Nucleus accumbens (tissue), 56 donors: ENCODE measurements at places on chromosomes 3 and 15.

- DNase-seq, result no peak
Observed at GRCh38 chr3:79461129-79461792, 306.5 kb downstream of the ROBO1 start.

DNA sequence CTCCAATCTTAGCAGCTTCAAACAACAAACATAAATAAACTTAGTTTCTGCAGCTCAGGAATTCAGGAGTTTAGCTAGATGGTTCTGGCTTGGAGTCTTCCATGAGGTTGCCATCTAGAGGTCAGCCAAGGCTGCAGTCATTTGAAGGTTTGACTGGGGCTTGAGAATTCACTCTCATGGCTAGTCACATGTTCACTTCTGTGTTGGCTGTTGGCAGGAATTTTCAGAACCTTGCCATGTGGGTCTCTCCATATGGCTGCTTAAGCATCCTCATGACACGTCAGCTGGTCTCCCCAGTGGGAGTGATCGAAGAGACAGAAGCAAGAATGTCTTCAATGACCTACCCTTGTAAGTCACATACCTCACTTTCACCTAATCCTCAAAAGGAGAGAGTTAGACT lies 269.2 kb upstream of the CNTN3 start:
- DNase-seq, result no peak

DNA sequence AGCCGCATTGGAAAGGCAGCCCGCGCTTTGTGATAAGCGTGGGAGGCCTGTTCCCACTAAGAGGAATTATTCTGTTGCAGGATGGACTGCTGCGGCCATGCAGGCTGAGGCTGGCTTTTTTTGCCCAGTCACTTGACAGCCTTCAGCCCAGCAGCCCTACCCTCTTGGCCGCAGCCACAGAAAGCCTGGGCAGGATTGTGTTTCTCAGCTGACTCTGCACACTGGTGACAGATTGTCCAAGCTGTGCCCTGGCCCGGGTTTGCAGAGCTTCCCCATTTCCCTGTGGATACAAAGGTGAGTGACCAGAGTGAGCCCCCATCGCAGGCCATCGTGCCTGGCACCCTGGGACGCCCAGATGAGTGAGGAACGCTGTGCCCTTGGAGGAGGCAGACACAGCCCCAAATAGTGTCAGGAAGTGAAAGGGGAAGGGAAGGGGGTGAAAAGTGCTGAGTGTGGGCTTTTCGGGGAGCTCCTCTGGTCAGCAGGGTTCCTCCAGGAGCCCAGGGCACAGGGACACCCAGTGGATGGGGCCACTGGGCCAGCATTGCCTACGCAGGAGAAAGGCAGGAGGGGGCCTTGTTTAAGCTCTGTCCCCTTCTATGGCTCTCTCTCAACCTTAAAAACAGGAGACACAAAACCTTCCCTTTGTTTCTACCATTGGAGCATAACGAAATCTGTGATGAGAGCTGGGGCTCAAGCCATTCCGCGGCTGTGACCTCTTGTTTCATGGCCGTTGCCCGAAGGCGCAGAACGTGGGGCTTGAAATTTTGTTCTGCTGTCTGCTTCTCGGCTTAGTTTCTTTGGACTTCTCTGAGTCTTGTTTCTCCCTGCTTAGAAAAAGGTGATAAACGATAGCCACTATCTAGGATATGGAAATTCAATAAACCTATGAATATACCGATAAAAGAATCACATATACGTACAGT lies 91.5 kb upstream of the MEF2A start:
- DNase-seq, result no peak

- DNase-seq, result no peak
Observed at GRCh38 chr3:160395297-160395696, 3.7 kb downstream of the IFT80 start.

DNA sequence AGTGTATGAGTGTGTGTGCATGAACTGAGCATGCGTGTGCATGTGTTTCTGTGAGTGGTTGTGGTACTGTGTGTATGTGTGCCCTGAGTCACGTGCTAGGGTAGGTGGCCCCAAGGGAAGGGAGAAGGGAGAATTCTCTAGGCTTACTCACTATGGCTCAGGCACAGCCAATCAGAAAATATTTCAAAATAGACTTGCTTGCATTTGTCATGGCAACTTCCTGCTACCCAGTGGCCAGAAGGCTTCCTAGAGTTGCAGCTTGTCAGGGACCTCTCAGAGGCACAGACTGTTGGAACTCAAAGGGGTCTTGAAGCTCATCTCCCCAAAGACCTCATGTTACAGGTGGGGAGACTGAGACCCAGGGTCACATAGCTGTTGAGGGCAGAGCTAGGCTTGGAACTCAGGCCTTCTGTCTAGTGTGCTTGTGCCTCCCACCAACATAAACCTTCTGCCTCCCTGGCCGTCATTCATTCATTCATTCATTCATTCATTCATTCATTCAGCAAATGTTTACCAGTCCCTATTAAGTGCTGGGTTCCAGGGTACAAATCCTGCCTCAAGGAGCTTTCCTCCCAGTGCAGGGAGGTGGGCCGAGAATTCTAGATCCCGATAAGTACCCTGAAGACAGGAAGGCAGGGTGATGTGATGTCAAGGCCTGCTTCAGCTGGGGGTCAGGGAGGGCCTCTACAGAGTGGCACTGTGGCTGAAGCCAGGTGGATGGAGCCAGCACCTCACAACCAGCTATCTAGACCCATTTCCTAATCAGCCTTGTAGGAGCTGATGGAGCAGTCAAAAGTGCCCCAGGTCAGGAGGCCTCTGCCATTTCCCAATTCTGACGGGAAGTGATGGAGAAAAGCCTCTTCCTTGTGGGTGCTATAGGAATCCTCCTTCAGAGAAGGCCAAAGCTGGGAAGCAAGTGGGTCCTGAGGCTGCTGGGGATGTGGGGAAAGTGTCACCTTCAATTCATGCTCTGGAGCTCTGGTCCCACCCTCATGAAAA lies 10.9 kb upstream of the RFT1 start:
- DNase-seq, result no peak

- no peak for DNase-seq
Observed at GRCh38 chr3:150124142-150124541, 153.4 kb upstream of the PFN2 start.

- DNase-seq, result no peak
Observed at GRCh38 chr3:44016818-44017217, 224.9 kb upstream of the TOPAZ1 start.

DNA sequence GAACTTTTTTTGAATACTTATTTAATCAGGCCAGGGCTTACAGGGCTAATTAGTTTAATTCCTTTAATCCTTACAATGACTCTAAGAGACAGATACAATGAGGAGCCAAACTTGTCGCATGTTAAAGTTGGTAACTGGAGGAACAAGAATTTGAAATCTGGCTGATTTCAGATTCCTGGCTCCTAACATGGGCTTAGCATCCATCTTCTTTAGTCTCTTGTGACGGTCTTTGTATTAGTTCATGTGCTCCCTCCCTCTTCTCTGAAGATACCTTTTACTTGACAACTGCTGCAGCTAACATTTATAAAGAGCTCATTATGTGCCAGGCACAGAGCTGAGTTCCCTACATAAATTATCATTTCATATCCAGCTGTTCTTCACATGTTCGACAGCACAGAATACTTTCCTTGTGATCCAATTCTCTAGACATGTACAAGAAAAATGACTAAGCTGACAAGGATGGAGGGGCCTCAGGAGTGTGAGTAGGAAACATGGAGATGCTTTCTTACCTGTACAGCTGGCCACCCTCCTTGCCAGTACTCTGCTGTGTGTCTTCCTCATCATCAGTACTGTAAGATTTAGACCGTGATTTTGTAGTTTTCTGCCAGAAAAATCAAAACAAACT lies 206.8 kb upstream of the STRIT1 start:
- no peak for DNase-seq

DNA sequence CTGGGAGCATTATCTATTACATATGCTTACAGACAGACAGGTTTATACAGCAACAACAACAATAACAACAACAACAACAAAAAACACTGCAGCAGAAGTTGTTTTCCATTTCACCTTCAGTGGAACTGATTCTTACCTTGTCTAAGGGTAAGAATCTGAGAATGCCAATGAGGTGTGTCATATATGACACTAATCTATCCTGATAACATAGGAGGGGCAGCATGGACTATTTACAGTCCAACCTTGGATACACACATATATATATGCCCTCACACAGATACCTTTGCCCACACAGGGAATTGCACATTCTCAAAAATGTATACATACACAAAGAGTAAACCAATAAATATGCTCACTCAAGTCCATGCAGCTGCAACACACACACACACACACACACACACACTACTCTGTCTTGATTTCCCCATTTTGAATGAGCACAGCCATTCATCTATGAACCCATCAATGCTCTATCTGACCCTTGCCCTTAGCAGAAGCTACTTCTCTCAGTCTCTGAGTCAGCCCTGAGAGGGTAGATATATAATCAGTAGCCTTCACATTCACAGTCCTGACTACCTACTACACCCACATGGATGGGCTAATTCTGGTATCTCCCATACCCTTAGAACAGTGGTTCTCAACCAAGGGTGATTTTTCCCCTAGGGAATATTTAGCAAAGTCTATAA lies 9.7 kb upstream of the TRANK1 start:
- no peak for DNase-seq

GRCh38 chr3:67559029-67559605 lies 95.3 kb downstream of the SUCLG2 start:
- no peak for DNase-seq

DNA sequence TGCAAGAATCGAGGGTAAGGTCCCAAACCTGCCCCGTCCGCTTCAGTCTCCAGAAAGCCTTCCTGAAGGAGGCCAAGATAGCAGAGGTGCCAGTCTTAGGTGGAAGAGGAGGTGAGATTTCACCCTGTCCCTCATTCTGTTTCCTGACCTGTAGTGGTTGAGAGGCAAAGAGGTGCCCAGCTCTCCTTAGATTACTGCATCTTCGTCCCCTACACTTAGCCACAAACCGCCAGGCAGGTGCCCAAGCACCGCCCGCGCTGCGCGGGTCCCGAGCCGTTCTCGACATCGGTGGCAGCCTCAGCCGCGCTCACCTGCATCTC lies 23.8 kb upstream of the POLG start:
- DNase-seq, result no peak

DNA sequence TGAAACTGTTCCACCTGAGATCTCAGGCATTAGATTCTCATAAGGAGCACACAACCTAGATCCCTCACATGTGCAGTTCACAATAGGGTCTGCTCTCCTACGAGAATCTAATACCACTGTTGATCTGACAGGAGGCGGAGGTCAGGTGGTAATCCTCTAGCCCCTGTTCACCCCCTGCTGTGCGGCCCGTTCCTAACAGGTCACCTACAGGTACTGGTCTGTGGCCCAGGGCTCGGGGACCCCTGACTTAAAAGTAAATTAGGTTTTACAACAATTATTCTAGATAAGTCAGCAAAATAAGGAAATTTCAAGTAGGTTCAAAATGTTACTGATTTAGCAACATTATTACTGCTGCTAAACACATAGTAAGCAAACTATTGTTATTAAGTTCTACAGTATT lies 58.2 kb downstream of the CFAP20DC start:
- DNase-seq, result no peak

DNA sequence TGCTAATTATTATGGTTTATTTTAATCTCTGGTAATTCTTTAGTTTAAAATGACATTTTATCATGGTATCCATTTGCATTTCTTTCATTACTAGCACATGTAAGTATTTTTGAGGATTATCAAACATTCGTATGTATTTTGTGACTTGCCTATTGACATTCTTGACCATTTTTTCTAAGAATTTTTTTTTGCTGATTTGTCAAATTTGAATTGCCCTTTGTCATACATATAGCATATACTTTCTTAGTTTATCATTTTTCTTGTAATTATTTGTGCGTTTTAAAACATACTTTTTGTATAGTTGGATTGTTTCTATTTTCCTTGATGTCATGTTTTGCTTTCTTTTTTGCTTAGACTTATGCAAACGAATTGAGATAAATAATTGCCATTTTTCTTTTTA lies 358.5 kb upstream of the RBMS3 start:
- DNase-seq, result no peak

DNA sequence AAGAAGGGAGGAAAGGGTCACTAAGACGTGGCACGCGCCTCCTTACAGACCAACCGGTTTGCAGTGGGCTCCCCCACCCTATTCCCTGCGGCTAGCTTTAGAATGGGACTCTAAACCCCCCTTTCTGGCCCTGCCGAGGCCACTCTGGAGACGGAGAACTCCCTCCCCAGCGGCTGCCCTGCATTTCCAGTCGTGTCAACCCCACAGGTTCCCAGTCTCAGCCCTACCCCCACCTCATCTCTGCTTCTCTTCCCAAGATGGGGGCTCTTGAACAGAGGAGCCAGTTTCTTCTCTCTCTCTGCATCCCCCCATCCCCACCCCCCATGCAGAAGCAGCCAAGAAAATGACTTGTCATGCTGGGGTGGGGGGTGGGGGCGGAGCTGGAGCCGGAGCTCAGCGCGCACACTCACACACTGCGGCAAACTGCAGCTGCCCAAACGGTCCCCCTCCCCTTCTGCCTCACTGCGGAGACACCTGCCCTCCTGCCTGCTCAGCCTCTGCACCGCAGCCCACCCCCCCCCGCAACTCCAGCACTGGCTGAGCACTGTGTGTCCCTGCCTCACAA lies 871 bp downstream of the MAP1A start:
- DNase-seq, result peak; percentile 85

DNA sequence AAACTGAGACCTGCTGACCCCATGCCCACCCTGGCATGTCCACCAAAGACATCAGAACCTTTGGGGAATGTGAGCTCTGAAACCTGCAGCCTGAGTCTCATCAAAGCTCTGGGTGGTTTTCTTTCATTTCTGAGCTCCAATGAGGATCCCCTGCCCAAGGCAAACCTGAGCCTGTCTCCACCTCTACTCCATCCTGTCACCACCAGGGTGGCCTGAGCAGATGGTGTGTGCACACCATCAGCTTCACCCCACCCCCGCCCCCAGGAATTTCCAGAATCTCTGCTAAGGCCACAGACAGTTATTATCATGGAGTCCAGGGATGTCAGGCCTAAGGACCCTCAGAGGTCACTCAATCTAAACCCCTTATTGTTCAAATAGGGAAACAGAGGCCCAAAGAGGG lies 1.3 kb downstream of the XIRP1 start:
- no peak for DNase-seq

- no peak for DNase-seq
Observed at GRCh38 chr15:42070976-42071350, 23.4 kb downstream of the PLA2G4D start.

DNA sequence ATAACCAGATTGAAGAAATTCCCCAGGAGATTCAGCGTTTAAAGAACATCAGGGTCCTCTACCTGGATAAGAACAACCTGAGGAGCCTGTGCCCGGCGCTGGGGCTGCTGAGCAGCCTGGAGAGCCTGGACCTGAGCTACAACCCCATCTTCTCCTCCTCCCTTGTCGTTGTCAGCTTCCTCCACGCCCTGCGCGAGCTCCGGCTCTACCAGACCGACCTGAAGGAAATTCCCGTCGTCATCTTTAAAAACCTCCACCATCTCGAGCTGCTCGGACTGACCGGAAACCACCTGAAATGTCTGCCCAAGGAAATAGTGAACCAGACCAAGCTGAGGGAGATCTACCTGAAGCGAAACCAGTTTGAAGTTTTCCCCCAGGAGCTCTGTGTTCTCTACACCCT lies 9.4 kb upstream of the LRRC34 start:
- DNase-seq, result no peak

- no peak for DNase-seq
Observed at GRCh38 chr3:181054538-181054937, 65.0 kb upstream of the DNAJC19 start.
